ENCODE measurements at places on chromosomes 2 and 18.

GRCh38 chr2:105538840-105539239, 140.0 kb upstream of the FHL2 start:
- DNase-seq = no peak

GRCh38 chr2:120472891-120473309, 127.0 kb downstream of the INHBB start:
- no peak for DNase-seq

DNA sequence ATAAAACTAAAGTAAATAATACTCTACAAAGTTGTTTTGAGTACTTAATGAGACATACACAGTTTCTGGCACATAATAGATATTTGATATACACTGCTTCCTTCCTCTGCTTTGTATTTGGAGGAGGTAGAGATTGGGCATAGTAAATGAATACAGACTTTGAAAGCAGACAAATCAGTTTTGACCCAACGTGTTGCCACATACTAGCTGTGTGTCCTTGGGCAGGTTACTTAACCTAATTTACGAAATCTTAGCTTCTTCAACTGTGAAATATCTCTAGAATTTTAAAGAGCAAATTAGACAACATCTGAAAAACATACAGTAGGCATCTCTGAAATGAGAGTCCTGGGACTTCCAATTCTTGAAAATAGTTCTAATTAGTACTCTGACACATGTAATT, 425.4 kb downstream of the TGIF1 start:
- no peak for DNase-seq

DNA sequence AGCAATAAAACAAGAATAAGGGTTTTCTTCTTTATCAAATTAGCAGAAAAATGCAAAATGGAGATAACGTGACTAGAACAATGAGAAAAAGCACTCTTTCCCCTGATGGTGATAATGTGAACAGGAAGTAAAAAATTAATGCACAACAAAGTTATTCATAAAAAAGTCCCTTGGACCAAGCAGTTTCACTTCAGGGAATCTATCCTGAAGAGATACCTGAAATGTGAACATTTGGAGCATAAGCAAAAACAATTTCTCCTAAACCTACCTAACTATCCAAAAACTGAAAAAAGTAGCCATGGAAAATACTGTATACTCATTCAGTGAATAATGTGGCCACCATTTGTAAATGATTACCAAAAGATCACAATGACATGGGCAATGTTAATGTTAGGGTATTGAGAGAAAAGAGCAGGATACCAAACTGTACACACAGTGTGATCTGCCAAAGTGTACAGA, 48.7 kb downstream of the TRIP12 start:
- no peak for DNase-seq

DNA sequence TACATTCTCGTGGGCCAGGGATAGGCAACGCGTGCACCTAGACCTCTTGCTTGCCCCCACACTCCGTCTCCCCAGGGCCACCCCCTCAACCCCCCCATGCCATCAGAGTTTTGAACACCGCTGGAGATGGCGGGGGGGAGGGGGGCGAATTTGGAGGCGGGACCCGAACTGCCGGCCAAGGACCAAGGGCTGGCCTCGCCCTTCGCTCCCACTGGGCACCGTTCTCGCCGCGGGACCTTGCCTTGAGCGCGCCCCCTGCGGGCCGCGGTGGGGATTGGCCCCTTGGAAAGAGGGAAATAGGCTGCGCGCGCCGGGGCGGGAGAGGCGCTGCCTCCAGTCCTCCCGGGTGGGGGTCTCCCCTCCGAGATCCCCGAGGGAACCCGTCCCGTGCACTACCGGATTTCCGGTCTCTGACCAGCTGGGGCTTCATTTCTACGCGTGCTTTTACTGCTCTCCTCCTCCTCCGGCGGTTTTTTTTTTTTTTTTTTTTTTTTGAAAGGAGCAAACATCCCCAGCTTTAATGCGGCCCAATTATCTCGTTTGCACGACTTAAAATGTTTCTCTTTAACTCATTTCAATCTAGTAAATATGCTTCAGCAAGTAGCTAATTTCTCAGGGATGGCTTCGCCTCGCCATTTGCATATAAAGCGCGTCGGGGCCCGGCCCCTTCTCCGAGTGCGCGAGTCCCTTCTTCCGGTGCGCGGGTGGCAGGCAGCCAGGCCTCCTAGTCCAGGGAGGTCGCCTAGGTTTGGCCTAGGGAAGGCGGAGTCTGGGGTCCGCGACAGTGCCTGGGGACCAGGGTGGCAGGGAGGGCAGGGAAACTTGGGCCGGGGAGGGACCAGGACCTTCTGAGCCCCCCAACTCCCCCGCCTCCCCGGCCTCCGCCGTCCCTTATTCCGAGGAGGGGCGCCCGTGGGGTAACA, 10.0 kb upstream of the GBX2 start:
- peak; percentile 32 for DNase-seq

DNA sequence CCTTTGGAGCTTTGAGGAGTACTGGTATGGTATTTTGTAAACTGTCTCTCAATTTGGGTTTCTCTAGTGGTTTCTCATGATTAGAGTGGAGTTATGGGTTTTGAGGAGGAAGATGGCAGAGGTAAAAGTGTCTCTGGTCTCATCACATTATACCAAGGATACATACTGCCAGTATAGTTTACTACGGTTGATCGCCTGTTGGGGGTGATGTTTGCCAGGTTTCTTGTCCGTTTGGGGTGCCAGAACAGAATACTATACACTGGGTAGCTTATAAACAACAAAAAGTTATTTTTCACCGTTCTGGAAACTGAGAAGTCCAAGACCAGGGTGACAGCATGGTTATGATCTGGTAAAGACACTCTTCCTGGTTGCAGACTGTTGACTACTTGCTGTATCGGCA, 293.7 kb downstream of the NYAP2 start:
- DNase-seq = no peak

- DNase-seq = peak; percentile 63
These were observed 3.5 kb upstream of the CABLES1 start for GRCh38 chr18:23131693-23132319.

GRCh38 chr2:172856606-172857005, 121.0 kb downstream of the RAPGEF4 start:
- DNase-seq = no peak

DNA sequence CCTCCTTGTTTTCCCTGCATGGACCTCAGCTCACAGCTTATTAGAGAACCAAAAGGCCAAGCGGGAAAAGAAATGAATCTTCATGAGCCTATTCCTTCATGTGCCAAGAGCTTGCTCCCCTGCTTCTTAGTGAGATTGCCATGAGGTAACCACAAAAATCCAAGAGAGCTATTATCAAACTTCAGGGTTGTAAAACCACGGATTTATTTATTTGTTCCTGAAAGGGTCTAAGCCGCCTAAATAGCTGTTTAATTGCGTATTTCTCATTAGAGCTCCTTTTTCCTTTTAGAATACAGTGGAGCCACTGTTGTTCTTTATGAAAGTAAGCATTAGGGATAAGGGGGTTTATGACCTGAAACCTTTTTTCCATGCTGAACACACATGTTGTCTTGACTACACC, 58.0 kb downstream of the SRD5A2 start:
- no peak for DNase-seq

GRCh38 chr2:229261599-229261998, 9.5 kb downstream of the PID1 start:
- no peak for DNase-seq

DNA sequence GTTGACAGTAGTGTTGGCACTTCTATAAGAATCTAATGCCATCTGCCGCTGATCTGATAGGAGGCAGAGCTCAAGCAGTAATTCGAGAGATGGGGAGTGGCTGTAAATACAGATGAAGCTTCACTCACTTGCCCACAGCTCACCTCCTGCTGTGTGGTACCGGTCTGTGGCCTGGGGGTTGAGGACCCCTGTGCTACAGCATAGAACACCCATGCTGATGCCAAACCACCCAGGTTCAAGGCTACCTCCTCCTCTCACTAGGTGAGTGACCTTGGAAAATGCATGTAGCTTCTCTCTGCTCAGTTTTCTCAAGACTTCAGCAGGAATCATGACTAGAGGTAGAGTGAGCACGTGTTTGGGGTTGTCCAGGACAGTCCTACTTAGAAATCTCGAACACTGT, 263.4 kb downstream of the SH3BP4 start:
- DNase-seq = no peak

DNA sequence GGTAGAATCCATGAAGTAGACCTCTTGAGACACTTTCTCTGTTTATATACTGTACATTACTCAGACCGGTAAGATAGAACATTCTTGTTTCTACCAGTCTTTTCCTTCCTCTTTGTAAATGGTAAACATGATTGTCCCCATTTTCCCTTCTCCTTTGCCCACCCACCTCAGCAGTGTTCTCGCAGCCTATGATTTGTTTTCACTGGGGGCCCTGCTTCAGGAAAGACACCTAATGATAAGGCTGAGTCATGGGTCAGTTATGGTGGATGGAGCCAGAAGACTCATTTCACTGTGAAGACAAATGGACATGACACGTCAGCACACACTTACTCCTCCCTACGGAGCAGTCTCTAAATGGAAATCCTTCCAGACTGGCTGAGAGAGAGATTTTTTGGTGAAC, 23.7 kb downstream of the CENPO start:
- no peak for DNase-seq

GRCh38 chr2:239051891-239052445, 204.1 kb downstream of the TWIST2 start:
- DNase-seq = no peak

- DNase-seq = no peak
These were observed 133.9 kb upstream of the GCFC2 start for GRCh38 chr2:75844651-75845050.

GRCh38 chr2:67616749-67617148, 219.6 kb downstream of the ETAA1 start:
- DNase-seq = no peak

DNA sequence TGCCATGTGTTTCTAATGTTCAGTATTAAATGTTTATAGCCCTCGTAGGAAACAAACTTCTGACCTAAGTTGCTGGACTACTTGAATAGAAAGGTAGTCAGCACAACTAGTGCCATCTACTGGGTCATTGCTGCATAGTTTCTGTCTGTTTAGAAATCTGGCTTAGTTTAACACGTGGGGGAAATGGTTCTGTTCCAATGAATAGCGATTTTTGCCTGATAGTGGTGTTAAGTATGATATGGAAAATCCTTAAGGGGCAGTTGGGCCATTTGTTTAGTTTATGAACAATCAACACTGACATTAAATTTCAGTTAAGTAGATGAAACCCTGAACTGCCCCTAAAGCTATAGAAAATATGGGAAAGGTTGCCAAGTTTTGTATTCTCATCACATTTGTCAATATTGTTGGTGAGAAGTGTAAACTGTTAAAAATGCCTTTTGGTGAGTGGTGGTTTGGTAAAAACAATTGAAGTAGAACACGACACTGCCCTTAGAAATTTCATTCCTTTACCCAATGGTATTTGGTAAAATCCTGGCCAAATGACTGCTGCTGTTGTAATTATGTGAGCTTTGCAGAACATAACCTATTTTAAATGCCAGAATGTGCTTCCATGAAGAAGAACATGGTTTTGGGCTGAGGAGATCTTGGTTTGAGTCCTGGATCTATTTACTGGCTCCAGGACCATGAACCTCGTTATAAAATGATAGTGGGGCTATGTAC, 13.2 kb downstream of the NABP1 start:
- DNase-seq = peak; percentile 36

- no peak for DNase-seq
These were observed 22.6 kb downstream of the HDAC4 start for GRCh38 chr2:239378021-239378917.

DNA sequence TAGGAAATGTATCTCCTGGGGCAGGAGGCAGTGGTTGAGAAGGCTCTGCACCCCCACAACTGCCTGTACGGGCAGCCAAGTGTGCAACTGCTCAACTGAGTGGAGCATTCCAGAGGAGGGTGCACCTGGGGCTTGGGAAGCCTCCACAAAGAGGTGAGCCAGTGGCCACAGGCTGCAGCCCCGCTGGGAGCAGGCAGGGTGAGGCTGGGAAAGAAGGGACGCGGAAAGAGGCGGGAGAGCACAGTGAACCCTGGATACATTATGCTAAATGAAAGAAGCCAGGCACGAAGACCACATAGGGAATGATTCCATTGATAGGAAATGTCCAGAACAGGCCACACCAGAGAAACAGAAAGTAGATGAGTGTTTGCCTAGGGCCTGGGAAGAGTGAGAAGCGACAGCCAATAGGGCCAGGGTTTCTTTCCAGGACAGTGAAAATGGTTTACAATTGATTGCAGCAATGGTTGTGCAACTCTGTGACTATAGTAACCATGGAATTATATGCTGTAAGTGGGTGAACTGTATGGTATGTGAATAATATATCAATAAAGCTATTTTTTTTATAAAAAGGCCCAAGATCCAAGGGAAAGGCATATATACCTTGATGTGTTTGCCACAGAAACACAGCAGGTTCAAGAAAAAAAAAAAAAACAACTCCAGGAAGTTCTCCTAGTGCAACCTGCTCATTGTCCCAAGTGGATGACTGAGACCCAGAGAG, 82.4 kb downstream of the DDX1 start:
- no peak for DNase-seq

- no peak for DNase-seq
These were observed 35.0 kb upstream of the IL1R2 start for GRCh38 chr2:101956465-101957438.

- DNase-seq = no peak
These were observed 140.7 kb downstream of the NCK2 start for GRCh38 chr2:105885456-105885855.

DNA sequence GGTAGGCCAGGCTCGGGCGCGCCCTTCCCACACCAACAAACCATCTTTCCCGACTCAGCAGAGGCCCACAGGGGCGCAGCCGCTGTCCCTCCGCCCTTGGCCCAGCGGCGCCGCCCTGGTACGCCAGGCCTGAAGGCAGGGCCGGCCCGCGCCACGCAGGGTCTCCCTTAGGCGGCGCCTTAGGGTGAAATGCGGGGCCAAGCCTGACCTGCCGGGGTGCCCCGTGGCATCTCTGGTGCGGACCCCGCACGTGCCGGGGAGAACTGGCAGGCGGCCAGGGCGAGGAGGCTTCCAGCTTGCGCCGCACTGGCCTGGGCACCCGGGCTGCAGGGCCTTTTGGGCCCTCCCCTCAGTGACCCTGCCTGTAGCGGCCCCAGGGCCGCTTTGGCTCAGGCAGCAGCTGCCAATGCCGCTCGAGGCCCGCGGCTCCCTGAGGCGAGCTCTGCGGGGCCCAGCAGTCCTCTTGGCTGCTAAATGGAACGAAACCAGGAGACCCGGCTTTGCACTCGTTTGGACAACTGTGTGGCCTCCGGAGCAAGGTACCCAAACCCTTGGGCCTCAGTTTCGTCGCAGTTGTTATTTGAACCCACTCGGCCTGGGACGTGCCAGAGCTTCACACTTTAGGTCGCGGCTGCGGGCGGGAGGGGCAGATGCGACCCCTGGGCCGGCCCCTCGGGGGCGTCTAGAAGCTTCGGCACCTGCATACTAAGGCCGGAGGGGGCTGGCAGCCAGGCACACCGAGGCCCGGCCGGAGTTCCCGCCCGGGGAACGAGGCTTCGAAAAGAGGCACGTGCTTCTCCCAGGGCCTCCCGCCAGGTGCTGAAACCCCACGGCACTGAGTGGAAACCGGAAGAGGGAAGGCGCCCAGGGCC, 8.5 kb downstream of the OTX1 start:
- DNase-seq = no peak

- DNase-seq = no peak
These were observed 69.6 kb downstream of the EML4 start for GRCh38 chr2:42238644-42239288.
